ENCODE measurements at places on chromosomes 13 and 19.

DNA sequence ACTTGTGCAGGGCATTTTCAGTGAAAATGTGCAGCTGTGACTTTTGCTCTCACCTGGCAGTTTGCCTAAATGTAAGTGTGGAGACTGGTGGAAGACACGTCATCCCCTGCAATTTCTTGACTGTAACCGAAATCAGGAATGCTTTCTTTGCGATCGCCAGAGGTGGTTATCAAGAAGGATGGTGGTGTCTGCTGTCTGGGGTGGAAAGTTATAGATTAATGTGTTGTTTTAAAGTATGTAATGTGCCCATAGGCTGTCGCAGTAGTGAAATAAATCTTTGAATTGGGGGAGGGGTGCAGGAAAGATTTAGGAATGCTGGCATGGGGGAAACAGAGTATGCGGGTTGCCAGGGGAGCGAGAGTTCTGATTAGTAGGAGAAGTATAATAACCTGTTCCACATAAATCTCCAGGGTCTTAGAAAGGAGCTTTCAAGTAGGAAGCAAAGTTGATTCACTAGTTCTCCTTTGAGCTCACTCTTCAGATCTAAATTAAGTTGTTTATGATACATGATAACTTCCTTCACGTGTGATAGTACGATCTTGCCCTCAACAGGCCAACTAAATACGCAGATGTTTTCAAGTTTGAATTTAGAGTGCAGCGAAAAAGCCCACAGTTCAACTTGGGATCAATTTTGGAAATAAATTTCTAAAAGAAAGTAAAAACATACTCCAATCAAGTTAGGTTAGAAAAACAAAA, 1520.0 kb upstream of the SLC10A2 start:
- H3K4me3 ChIP-seq = no peak overlapping the region
- no peak for DNase-seq
- no peaks in the 10 kb centered on the region for H3K36me3 ChIP-seq
- no peak overlapping the region for H3K27ac ChIP-seq
- no peaks in the 10 kb centered on the region for H3K4me1 ChIP-seq

DNA sequence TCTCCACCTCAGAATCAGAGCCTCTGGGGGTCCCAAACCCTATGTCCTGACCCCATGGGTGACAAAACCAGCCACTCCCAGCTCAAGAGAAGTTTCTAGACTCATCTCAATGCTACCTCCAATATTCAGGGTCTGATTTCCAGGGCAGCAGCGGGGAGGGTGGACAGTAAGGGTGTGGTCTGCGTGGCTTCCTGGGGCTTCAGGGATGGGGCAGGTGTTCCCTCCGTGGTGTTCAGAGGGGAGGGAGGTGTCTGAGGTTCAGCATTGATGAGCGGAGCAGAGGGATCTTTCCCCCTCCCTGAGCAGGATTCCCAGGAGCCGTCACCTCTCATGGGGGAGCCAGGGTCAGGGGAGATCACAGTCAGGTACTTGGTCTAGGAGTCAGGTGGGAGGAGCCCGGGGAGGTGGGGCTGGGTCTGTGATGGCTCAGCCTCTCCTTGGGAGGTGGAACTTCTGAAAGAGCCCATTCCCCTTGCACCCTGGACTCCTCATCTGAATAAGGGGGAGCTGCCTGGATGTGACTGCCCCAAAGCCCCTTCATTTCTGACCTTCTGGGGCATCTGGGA, 2.9 kb downstream of the LILRA2 start:
- H3K4me1 ChIP-seq = no peaks in the 10 kb centered on the region
- H3K4me3 ChIP-seq = no peak overlapping the region
- no peak for DNase-seq

- no peak overlapping the region for H3K4me3 ChIP-seq
- no peaks in the 10 kb centered on the region for H3K36me3 ChIP-seq
- H3K27me3 ChIP-seq = no peaks in the 10 kb centered on the region
- peaks cover 17% of the 10 kb centered on the region for H3K4me1 ChIP-seq
Measured at GRCh38 chr13:94967183-94968039, 255.1 kb upstream of the SOX21 start.

DNA sequence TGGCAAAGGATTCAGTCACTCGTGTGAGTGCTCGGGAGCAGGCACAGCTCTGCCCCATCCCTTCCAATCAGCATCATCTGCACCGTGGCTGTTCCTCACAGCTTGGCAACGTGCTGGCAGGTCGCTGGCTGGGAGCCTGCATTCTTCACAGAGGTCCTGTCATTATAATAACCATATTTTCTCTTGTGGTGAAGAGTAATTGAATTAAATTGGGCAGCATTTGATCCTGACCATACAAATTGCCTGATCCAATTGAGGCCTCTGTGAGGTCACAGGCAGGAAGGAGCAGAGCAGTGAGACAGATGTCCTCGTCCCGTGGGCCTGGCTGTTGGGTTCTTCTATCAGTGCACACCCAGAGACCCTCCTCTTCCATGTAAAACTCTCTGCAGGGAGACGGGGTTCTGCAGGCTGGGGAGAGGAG, 407.8 kb downstream of the COG6 start:
- H3K4me1 ChIP-seq = peaks cover 22% of the 10 kb centered on the region
- H3K4me3 ChIP-seq = no peak overlapping the region
- no peak overlapping the region for H3K27ac ChIP-seq
- no peaks in the 10 kb centered on the region for H3K36me3 ChIP-seq
- DNase-seq = no peak

DNA sequence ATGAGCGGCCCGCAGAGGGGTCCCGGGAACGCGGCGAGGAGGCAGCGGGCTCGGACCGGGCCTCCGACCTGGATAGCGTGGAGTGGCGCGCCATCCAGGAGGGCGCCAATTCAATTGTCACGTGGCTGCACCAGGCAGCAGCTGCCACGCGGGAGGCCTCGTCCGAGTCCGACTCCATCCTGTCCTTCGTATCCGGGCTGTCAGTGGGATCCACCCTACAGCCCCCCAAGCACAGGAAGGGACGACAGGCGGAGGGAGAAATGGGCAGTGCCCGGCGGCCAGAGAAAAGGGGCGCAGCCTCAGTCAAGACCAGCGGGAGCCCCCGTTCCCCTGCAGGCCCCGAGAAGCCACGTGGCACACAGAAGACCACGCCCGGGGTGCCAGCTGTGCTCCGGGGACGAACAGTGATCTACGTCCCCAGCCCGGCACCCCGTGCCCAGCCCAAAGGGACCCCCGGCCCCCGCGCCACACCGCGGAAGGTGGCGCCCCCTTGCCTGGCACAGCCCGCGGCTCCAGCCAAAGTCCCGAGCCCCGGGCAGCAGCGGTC, 10.7 kb downstream of the C19orf25 start:
- peak overlapping the region; percentile 32 for H3K4me3 ChIP-seq
- H3K4me1 ChIP-seq = peaks cover 70% of the 10 kb centered on the region
- H3K36me3 ChIP-seq = no peaks in the 10 kb centered on the region
- peaks cover 24% of the 10 kb centered on the region for H3K27me3 ChIP-seq

DNA sequence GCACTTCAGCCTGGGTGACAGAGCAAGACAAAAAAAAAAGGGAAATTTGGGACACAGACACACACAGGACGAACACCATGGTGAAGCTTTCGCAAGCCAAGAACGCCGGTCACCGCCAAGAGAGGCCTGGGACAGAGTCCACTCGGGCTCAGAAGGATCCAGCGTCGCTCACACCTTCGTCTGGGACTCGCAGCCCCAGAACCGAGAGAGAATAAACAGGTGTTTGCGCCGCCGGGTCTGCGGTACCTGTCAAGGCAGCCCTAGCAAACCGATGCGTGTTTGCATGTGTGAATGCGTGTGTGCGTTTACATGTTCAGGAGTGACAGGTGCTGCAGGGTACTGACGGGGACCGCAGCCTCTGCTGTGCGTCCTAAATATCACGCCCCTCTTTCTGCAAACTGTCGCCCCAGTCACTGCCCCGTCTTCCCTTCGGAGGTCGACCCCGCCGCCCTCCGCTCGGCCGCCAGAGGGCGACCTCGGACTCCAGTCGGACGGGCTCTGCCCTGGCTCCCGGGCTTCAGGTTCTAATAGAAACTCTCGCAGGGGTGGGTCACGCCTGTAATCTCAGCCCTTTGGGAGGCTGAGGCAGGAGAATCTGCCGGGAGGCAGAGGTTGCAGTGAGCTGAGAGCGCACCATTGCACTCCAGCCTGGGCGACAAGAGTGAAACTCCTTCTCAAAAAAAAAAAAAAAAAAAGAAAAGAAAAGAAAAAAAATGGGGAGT, 11.8 kb upstream of the CSNK1G2 start:
- H3K27ac ChIP-seq = no peak overlapping the region
- peaks cover 30% of the 10 kb centered on the region for H3K27me3 ChIP-seq
- DNase-seq = peak; percentile 76
- peak overlapping the region; percentile 33 for H3K4me3 ChIP-seq

DNA sequence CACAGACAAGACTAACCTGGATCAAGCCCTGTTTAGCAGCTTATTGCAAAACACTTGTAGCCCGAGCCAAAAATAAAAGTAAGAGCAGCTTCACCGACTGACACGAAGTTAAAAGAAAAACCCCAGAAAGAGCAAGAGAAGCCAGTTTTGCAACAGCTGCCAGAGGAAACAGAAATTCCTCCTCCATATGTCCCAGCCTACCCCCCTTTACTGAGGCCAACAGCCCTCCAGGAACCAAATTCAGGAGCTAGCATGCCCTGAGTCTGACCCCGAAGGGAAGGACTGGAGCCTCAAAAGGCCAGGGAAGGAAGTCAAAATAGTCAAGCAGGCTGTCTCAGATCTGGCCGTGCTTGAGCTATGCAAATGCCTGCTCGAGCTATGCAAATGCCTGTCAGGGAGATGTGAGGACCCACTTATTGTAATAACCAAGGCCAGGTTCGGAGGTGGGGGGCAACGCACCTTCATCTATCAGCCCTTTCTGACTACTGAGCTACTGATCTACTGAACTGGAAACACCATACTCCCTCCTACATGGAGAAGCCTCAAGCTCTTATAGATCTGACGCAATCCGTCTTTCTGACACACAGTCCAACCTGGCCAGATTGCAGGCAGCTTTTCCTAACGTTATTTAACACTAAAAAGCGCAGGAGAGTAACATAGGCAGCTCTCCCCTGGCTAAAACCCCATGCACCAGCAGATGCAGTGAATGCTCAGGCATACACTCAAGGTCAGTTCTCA, 6.7 kb downstream of the SIGLEC11 start:
- H3K27ac ChIP-seq = no peak overlapping the region
- peaks cover 33% of the 10 kb centered on the region for H3K27me3 ChIP-seq
- H3K4me1 ChIP-seq = no peaks in the 10 kb centered on the region
- no peaks in the 10 kb centered on the region for H3K36me3 ChIP-seq
- DNase-seq = peak; percentile 54

DNA sequence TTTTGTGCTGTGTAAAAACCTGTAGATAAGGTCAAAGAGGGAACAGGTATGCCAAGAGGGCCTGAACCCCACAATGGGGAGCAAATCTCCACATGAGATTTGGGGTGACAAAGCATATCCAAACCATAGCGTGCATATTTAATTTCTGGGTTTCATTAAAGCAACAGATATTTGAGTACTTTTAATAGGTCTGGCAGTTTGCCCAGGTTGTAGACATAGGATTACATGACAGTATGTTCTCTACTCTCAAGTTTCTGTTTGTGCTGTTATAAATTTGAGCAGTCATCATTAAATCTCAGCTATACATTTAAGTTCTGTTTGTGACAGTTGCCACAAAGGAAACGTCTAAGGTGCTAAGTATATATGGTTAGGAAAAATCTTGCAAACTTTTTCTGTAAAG, 236.4 kb downstream of the ATP8A2 start:
- DNase-seq = no peak
- H3K27ac ChIP-seq = no peak overlapping the region
- H3K36me3 ChIP-seq = no peaks in the 10 kb centered on the region
- H3K4me1 ChIP-seq = no peaks in the 10 kb centered on the region
- H3K4me3 ChIP-seq = no peak overlapping the region
- H3K27me3 ChIP-seq = no peaks in the 10 kb centered on the region

DNA sequence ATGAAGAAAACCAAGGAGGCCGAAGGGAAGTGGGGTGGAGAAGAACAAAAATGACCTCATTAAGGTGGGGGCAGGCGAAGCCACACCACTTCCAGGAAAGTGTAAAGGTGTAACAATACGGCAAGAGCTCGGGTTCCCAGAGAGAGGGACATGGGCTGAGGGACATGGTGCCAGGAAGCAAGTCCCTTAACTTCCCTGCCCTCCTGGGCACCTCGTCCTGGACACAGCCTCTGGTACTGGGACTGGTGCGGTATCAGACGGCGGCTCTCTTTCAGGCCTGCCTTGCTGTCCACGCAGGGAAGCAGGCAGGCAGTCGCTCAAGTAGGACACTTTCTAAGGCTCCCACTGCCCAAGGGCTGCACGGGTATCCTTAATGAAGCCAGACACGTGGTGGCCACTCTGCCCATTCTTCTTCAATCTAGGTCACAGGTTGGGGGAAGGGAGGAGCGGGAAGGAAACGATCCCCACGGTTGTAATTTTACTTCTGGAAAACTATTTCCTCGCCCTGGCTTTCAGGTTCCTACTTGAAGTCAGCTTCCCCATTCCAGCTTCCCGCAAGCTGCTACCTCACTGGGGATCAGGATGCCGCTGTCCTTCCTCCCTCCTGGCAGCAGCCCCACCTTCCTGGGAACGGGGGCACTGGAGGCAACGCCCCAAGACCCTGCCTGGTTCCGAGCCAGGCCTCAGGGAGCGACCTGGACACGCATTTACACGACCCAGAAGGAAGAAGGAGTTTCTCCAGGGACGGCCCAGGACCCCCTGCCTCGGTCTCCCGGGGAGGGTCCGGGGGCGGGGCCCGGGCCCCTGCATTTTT, 1.2 kb downstream of the AP3D1 start:
- peak; percentile 31 for DNase-seq
- H3K27ac ChIP-seq = peak overlapping the region; percentile 82
- peaks cover 14% of the 10 kb centered on the region for H3K36me3 ChIP-seq
- peak overlapping the region; percentile 92 for H3K4me3 ChIP-seq

- no peak for DNase-seq
- H3K4me1 ChIP-seq = no peaks in the 10 kb centered on the region
- no peaks in the 10 kb centered on the region for H3K27me3 ChIP-seq
- H3K27ac ChIP-seq = no peak overlapping the region
Measured at GRCh38 chr13:84649853-84650252, 767.6 kb upstream of the SLITRK1 start.

DNA sequence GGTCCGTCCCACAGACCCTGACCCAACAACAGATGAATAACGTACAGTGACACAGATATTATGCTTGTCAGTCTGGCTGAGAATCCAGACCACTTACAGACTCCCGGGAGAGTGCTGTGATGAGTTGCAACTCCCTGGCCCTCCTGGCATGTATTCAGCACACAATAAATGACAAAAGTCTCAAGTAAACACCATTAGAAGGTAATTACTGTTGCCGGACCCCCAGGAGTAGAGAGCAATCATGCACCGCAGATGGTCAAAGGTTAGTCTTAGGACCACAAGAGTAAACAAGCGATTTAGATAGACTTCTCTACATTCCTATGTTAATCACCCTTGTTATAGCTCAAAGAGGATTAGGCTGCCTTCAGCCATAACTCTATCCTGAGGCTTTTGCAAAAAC, 726.4 kb upstream of the GPC6 start:
- DNase-seq = no peak
- no peaks in the 10 kb centered on the region for H3K36me3 ChIP-seq
- no peaks in the 10 kb centered on the region for H3K4me1 ChIP-seq
- no peaks in the 10 kb centered on the region for H3K27me3 ChIP-seq

DNA sequence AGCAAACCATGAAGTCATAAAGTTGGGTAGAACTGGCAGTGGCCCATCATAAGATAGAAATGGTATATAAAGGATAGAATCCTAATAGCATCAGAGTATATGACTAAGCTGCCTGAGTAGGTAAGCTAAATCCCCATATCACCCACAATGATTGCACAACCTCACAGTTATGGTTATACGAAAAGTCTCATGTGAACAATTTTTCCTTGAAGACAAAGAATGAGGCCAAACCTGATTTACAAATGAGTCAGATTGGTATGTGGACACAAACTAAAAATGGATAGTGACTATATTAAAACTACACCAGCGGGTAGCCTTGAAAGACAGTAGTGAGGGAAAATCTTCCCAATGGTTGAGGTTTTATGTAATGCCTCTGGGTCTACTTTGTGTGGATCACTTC, 40.9 kb upstream of the UFM1 start:
- no peaks in the 10 kb centered on the region for H3K4me1 ChIP-seq
- DNase-seq = no peak
- H3K27me3 ChIP-seq = no peaks in the 10 kb centered on the region
- H3K4me3 ChIP-seq = no peak overlapping the region

Measured in tibial artery (tissue), 4 donors.